ENCODE measurements at places on chromosomes 1 and 21.

- no peak for DNase-seq
These were observed 56.8 kb downstream of the PSMG1 start for GRCh38 chr21:39126486-39126806.

GRCh38 chr1:161082996-161083747 is 6.2 kb downstream of the NECTIN4 start:
- DNase-seq: peak; percentile 91

GRCh38 chr1:234957330-234958065 is 171.1 kb downstream of the TOMM20 start:
- DNase-seq: peak; percentile 86

GRCh38 chr1:90911353-90911752 is 110.5 kb downstream of the ZNF644 start:
- no peak for DNase-seq

- no peak for DNase-seq
These were observed 48.3 kb downstream of the HTR6 start for GRCh38 chr1:19712928-19713327.

- DNase-seq: peak; percentile 29
These were observed 11.2 kb downstream of the DCST2 start for GRCh38 chr1:155022136-155022926.

- DNase-seq: peak; percentile 25
These were observed 28.9 kb upstream of the HPDL start for GRCh38 chr1:45297666-45298356.

GRCh38 chr1:29381426-29381825 is 145.1 kb downstream of the PTPRU start:
- DNase-seq: no peak

DNA sequence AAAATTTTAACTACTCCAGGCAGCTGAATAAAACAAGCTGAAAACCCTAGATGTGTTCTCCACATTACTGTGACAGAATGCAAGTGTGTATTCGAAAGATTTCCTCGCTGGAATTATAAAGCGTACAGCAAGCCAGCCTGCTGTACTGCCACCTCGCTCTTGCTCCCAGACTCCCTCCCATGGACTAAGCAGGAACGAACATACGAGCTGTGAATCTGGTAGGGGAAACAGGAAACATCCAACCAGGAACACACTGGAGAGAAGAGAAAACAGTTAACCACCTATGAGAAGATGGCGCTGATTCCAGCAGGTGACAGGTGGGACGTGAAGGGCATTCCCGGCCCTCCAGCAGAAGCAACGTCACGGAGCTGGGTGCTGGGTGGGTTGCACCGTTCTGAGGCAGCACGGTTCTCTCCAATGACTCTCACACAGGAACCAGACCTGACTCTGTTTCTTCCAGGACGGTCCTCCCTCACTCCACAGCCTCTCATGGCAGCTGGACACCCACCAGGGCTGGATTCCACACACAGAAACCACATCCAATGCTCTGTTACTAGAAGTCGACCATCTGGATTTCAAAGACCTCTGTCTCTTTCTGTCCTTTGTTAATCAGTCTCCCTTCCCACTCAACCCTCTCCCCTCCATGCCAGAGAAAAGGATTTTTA is 219.2 kb downstream of the RERE start:
- peak; percentile 62 for DNase-seq

GRCh38 chr1:225437710-225438437 is 10.0 kb upstream of the LBR start:
- peak; percentile 54 for DNase-seq

DNA sequence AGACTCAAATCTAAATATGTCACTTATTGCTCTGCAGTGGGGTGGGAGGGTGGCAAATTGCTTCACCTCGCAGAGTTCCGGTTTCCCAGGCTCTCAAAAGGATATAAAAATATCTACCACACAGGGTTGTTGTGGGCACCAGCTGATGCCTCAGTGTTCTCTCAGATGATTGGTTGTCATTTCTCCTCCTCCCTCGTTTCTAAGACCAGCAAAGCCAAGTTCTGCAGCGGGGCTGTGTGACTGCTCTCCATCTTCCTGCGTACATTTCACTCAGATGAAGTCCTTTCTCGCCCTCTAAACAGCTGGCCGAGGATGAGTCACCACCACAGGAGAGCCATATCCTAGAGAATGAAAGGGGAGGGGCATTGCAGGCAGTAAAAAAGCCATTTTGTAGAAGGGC is 35.0 kb upstream of the VWA5B1 start:
- DNase-seq: peak; percentile 48

DNA sequence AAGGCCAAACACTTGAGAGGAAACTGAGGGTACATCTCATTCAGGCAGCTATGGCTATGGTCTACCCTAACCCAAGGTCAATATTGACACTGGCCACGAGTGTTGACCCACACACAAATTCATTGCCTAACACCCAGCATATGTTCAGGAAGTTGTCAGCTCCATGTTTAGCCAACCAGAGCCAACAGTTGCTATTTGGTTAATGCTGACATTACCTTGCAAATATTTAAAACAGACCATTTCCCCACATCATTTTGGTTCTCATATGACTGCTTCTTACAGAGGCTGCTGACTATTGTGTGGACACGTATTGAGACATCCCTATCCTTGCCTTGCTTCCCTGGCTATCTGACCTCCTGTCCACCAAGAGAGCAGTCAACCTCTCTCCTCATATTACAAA is 97.3 kb downstream of the LMX1A start:
- DNase-seq: no peak

DNA sequence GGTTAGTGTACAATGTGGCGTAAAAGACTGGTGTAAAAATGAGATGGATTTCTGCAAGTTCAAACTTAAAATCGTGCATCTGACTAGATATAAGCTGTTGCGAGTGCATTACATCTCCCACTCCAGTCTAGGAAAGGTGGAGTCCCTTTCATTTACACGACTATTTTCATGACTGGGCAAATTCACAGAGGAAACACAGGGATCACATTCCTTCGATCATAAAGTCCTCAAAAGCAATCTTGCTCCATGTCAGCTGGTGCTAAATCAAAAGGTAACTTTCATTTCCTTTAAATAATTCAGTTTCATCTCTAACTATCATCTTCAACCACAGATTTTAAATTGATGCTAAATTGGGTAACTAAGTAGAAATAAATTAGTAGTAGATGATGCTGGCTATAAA is 100.0 kb downstream of the HLCS start:
- no peak for DNase-seq

DNA sequence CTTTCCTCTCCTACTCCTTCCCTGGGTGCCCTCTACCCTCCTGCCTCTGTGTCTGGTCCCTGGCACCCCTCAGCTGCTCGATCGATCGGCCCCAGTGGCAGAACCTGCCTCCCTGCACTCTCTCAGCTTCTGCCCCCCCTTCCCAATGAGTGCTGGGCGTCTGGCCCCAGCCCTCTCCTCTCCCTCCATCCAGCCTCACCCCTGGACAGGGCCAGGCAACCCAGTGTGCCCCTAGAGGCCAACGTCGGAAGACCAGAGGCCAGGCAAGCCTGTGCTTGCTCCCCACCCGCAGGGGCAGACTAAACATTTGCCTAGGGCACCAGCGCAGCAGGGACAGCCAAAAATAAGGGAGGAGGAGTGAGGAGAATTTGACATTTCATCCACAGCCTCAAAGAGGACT is 43.5 kb downstream of the LGR6 start:
- DNase-seq: peak; percentile 69

All from astrocyte of the hippocampus (primary cell).